ENCODE measurements at places on chromosomes 2 and 18.

- no peak for DNase-seq
These were observed 107.9 kb downstream of the RTN4 start for GRCh38 chr2:54942373-54942772.

- no peak for DNase-seq
These were observed 180.4 kb downstream of the MCFD2 start for GRCh38 chr2:46735108-46735691.

DNA sequence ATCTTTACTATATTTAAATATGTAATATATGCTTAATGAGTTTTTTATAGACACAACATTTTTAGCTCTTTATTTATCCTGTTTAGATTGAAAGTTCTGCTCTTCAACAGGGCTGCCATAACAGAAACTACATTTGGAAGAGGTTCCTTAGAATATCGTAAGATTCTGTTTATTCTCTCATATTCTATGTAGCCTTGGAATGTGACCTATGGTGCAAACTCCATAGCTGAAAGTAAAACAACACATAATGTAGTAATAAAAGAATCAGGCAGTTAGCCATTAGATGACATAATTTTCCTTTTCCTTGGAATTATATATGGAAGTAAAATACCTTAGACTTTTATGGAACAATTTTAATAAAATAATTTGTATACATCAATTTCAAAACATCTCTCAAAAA, 91.3 kb downstream of the ZNF804A start:
- DNase-seq: no peak

DNA sequence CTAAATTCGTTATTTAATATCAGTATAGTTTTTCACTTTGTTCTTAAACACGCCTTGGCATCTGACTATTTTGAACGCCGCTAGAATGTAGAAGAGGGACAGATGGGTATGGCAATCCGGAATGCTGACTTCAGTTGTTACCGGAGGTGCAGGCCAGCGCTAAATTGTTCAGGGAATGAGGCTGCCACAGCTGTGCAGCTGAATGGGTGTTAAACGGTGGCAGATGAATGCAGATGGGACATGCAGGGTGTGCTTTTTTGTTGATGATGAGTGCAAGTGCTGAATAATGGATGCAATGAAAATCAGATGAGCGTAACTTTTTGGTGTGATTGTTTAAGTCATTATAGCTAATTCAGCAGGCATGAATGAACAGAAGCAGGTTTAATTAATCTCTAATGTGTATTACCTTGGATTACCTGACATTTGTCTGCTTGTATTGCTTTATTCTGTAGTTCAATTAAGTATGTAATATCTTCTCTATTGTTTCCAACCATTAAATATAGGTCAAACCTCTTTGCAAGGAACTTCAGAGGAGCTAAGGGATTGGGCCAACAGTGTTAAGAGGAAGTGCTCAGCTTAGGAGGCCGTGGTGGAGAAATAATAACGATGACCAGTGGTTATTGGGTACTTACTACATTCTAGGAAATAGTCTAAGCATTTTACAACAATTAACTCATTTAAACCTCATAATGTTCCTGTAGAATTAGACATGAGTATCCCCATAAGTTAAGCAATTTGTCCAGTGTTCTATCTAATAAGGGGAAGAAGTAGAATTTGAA, 11.9 kb upstream of the CREG2 start:
- DNase-seq: no peak

GRCh38 chr2:206125901-206126300, 33.3 kb downstream of the NDUFS1 start:
- no peak for DNase-seq

DNA sequence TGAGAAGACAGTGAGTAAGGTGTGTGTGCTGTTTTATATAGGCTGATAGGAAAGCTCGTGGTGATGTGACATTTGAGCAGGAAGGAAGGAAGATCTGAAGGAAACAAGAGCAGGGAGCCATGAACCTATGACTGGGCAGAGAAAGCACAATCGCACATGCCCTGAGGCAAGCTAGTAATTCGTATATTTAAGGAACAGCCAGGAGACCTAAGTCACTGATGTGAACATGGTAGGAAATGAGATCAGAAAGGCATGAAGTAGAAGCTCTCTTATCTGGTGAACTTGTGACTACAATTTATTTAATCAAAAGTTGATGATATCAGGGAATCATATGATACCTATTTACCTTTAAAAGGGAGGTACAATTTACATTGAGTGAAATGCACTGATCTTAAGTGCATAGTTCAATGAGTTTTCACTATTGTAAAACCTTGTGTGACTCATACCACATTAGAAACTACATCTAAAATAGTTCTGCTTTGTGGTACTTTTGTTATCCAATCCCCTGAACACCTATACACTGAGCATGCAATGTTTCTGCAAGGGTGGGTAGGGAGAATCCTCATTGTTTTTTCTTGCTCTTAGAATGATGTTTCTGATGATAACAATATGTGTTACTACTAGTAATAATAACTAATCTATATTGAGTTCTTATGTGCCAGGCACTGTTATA, 67.5 kb downstream of the GALNT13 start:
- DNase-seq: no peak

DNA sequence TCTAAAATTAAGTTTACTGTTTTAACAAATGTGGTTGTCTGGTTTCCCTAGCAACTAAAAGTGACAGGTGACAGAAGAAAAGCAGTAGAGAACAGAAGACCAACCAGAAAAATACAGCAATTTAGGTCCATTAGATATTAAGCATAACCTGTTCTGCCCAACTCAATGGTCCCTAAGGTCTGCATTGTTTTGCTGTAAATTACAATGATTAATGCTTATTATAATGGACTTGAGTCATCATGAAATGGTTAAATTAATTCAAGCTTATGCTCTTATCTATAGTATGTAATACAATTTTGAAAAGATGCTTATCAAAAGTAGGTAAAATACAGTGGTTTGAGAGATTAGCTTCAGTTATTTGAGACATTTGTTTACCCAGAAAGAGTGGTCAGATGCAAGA, 378.0 kb downstream of the GRB14 start:
- no peak for DNase-seq

DNA sequence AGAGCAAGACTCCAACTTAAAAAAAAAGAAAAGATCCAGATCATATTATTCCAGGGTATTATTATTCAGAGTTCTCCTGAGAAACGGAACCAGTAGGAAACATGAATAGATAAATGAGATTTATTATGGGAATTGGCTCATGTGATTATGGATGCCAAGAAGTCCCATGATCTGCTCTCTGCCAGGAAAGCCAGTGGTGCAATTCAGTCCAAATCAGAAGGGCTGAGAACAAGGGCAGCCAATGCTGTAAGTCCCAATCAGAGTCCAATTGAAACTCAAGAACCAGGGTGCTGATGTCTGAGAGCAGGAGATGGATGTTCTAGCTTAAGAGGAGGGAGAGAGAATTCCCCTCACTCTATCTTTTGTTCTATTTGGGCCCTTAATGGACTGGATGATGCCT, 7.8 kb downstream of the SCYGR2 start:
- DNase-seq: no peak

GRCh38 chr2:38602136-38602731, 494 bp downstream of the HNRNPLL start:
- DNase-seq: no peak

DNA sequence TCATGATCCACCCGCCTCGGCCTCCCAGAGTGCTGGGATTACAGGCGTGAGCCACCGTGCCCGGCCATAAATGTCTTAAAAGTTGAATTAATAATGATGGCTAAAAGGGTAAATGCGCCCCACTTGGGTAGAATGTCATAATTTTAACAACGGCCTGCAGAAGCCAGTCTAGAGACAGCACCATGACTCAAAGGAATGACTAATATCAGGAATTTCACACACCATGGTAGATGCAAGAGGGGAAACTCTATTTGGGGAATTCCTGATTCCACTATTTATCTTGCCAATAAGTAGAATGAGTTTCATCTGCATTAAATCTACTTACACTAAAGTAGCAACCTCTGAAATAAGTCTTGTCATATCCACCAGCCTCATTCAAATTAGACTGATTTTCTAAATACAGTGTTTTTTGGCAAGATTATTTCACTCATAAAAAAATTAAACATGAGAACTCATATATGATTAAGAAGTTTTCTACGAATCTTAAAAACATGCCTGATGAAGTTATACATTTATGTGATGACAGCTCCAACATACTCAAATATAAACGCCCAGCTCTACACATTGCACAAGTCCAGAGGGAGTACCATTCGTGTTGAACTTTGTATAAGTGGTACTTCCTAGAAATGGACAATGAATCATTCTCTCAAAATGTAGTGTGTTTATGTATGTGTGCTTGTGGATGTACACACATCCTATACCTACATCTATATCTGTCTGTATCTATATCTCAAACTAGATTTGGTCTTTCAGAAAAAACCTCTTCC, 309.7 kb downstream of the IRS1 start:
- DNase-seq: peak; percentile 76

GRCh38 chr2:68912732-68913131, 40.0 kb downstream of the GKN2 start:
- DNase-seq: no peak

DNA sequence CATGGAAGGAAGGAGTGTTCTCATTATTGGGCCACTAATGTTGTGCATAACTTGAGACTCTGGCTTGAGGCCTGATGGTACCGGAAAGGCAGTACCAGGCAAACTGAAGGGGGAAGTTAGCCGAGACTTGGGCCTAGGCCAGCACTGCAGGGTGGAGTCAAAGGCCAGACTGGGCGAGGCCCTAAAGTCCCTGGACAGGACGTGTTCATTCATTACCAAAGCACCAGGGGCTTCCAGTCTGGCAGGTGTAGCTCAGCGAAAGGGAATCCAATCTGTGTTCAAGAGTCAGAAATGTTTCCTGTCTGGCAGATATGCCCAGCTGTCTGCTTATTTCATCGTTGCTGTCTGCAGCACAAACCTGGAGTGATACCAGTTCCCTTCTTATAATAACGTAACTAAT, 4.7 kb upstream of the ITSN2 start:
- no peak for DNase-seq

GRCh38 chr2:210387074-210387473, 72.1 kb upstream of the MYL1 start:
- no peak for DNase-seq

- peak; percentile 86 for DNase-seq
These were observed 190.4 kb downstream of the FMNL2 start for GRCh38 chr2:152525277-152525838.

- no peak for DNase-seq
These were observed 410 bp upstream of the TGIF1 start for GRCh38 chr18:3449512-3450011.

DNA sequence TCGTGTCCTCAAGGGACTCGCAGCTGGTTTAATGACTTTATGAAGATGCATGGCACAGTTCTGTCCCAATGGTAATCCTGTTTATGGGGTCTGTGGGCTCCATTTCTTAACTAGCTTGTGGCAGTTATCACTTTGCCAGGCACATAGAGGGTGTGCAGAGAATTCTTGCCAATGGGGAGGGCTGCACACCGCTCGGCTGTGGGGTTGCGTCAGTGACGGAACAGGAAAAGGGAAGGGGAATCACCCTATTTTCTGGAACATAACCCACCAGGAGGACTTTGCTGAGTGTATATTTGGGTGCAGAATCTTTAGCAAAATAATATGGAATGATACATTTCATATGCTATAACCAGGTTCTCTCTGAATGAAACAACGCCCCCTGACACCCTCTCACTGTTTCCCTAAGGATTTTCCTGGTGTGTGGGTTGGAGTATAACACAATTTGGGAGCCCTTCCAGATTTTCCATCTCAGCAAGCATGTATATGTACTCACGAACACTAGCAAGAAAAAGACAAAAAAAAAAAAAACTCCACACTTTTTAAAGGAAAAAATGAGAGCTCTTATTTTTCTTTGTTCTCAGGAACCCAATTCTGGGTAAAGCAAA, 43.9 kb upstream of the TRIB2 start:
- no peak for DNase-seq

- no peak for DNase-seq
These were observed 907 bp upstream of the SUCLG1 start for GRCh38 chr2:84459944-84460429.

DNA sequence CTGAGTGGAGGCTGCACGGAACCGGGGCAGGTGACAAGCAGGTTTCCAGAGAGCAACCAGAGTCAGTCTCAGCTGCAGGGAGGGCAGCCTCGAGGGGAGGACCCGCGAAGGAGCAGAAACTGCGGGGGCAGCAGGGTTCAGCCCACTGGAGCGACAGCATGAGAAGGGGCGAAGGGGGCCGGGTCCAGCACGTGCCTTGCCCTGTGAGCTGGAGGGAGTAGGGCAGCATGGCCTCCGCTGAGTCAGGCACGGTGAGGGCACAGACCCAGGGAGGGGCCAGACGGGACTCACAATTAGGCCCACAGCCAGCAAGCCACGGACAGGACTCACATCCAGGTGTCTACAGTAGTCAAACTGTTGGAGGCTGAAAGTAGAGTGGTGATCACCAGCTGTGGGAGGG, 22.7 kb upstream of the ATP9B start:
- DNase-seq: no peak

- peak; percentile 6 for DNase-seq
These were observed 98.0 kb downstream of the MARCHF4 start for GRCh38 chr2:216274194-216274840.

- no peak for DNase-seq
These were observed 366.9 kb upstream of the SPRED2 start for GRCh38 chr2:65799141-65799854.

DNA sequence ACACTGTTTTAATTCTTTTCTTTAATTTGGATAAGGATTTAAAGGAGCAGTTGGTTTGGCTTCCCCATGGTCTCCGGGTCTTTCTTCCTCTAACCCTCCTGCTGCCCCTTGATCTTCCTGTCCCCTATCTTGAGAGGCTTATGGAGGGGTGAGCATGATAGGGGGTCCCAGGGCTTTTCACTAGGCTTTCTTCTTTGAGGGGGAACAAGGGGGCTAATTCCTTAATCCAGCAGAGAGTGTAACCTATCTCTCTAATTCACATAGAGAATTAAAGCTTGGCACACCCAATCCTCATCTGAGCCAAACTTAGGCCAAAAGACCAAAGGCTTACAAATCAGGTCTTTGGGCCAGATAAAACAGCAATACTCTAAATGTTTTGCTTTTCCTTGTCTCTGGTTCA, 21.5 kb upstream of the C2orf66 start:
- no peak for DNase-seq

- DNase-seq: peak; percentile 82
These were observed at the start of gene CDH2 for GRCh38 chr18:28176948-28177827. Gene CDH2 (minus strand): TSS chr18:28177130. CDS start chr18:28177022, 108 bp downstream.

All from HFFc6 (cell line).